NCI-H2029 (cell line): ENCODE measurements at places on chromosomes 5 and 9.

- DNase-seq, result peak; percentile 43
Measured at GRCh38 chr9:127122176-127123063, at the start of gene ANGPTL2. ANGPTL2 (minus strand) TSS chr9:127122635; CDS start chr9:127108731, 13,904 bp downstream.

DNA sequence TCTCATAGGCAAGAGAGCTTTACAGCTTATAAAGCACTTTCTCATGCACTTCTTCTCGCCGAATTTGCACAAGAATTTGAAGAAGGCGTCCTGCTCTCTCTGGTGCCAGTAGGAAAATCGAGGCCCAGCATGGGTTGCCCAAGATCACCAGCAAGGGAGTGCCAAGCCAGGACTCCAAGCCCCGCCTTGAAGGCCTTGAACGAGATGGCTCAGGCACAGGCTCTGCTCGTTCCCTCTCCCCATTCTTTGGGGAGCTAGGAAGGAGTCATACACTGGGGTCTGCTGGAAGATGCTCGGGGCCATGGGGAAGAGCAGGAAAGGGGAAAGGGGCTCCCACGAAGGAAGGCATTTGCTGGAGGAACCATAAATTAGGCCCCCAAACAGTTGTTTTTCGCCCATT lies 46.7 kb downstream of the PAX5 start:
- no peak for DNase-seq

- no peak for DNase-seq
Measured at GRCh38 chr5:123119334-123119986, 30.4 kb downstream of the PRDM6 start.

DNA sequence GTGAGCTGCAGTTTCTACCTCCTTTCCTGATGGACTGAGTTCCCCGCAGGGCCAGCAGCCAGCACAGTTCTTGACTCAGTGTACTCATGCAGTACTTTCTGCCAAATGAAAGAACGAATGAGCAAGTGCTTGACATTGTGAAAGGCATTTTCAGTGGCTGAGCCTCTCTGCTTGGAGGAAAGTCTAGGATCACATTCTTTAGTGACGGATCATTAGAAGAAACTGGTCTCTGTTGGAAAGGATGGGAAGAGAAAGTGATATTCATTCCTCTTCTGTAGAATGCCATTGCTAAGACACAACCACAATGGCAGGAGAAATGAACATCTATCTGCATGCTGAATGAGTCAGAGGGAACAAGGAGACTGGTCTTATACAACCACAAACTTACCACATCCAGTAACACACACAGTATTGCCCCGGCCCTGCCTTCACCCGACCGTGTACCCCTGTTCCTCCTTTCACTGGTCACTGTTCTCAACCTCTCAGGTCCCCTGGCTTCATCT lies 206.9 kb downstream of the CRB2 start:
- DNase-seq, result no peak
